ENCODE measurements at places on chromosomes 1 and 21.

- DNase-seq = no peak
Observed at GRCh38 chr1:59316497-59317128, 19.7 kb downstream of the FGGY start.

DNA sequence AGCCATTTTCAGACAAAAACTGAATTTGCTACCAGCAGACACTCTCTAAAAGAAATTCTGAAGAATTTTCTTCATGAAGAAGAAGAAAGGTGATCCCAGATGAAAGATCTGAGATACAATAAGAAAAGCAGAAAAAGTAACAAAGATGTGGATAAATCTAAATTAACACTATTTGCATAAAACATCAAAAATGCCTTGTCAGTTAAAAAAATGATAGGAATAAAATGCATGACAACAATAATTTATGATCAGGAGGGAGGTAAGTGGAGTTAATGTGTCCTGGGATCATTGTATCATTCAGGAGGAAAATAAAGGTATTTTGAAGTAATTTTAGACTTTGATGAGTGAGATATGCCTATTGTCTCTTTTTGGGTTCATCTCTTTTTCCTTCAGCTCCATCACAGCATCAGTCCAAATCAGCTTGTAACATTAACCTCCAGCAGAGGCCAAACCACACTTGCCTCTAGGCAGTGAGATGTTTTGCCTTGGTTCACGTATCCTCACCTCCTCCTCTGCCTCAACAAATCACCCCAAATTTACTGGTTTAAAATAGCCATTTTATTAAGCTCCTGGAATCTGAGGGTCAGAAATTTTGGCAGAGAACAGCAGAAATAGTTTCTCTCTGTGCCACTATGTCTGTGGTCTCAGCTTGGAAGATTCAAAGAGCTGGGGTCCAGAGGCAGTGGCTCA lies 76.9 kb upstream of the HIVEP3 start:
- DNase-seq = no peak

DNA sequence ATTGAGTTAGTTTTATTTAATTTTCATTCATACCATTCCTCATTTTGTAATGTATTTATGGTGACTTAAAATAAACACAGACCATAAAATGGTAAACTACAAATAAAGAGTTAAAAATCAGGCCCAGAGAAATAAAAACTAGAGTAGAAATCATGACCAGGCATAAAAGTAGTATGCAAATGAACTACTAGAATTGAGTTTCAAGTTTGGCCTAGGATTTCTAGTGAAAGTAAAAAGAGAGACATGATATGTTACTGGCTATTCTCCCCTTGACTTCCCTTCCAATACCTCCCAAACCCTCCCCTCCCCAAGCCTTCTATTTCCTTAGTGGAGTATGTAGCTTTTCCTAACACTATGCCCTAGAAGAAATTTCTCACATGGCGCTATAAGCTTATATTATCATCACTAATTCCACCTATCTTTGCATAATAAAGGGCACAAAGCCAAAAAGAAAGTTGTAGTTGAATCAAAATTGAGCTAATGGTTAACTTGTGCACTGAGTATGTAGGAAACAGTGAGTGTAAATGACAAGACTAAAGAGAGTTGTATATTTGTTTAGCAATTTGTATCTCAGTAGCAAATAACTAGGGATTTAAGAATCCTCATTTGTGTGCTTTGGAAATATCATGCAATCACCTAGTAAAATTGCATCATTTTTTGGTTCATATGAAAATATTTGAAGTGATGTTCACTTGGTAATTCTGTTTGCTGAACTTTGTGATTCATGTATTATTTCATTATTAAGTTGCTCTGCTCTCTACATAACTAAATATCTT lies 29.7 kb upstream of the CDC14A start:
- no peak for DNase-seq

GRCh38 chr1:184956999-184957700 lies 17.2 kb downstream of the NIBAN1 start:
- no peak for DNase-seq

DNA sequence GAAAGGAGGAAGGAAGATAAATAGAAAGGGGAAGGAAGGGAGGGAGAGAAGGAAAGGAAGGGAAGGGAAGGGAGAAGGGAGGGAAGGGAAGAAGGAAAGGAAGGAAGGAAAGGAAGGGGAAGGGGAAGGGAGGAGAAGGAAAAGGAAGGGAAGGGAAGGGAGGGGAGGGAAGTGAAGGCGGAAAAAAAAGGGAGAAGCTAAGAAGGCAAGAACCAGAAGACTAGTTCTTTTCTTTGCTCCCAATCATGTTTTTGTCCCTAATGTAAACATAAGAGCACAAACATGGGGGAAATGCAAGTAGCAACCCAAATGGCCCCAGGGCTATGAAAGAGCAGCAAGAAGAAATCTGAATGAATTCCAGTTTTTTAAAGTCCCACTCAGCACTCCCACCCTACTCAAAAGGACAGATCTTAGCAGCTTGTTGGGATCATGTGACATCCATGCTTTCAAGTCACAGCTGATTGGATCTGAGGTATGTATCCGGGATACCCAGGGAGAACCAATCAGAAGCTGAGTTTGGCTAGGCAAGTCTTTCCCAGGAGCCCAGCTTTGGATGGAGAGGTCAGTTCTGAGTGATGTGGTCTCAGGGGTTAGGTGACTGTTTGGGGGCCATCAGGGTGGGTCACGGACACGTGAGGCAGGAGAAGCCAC lies 24.2 kb upstream of the FHAD1 start:
- DNase-seq = no peak

DNA sequence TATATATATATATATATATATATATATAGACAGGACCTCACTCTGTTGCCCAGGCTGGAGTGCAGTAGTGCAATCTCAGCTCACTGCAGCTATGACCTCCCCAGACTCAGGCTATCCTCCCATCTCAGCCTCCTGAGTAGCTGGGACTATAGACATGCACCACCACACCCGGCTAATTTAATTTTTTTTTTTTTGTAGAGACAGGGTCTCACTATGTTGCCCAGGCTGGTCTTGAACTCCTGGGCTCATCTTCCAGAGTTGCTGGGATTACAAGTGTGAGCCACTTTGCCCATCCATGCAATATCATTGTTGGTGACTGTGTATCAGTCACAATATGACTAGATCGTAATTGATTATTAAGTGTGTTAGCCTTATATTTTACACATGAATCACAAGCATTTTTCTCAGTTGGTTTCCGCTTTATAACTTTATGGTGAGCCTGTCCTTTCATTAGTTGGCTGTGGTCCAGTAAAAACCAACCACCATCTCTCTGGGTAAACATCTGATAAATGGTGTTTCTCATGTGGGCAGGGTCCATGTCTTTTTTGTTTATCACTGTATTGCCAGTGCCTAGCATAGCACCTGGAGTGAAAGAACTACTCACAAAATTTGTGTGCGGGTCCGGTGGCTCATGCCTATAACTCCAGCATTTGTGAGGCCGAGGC lies 63.6 kb downstream of the MYOM3 start:
- DNase-seq = peak; percentile 66

DNA sequence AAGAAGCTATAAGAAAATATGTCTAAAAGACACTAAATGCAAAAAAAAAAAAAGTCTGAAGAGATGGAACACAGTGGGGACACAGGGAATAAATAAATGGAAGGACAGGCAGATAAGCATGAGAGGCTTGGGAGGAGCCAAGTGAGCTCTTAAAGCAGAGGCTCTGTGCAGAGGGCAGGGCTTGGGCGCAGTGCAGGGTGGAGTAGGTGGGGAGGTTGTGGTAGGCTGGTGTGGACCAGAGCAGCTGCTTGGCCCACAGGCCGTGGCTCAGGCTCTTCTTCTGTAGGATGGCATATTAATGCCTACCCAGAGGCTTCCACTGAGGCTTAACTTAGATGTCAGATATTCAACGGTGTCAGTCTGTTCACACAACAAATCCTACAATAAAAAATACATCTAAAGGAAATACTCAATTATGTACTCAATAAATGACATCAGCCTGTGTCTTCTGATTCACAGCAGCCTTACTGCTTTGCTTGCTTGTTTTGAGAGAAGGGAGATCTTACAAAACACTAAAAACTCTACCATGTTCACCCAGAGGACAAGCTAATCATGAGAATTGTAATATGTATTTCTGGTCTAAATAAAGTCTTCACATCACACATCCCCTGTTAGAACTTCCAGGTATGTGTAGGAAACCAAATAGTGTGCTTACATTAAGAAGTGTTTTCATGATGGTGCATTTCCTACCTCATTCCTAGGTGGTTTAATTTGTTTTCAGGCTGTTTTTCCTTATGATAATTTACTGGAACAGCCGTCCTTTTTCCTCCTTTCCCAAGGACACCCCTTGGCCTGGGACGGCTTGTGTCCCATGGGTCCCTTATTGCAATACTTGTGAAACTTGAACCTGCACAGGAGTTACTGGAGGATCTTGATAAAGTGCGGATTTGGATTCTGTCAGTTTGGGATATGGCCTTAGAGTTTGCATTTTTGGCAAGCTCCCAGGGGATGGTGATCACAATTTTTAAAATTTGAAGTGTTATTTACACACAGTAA lies 24.9 kb downstream of the DIP2A start:
- DNase-seq = peak; percentile 70

DNA sequence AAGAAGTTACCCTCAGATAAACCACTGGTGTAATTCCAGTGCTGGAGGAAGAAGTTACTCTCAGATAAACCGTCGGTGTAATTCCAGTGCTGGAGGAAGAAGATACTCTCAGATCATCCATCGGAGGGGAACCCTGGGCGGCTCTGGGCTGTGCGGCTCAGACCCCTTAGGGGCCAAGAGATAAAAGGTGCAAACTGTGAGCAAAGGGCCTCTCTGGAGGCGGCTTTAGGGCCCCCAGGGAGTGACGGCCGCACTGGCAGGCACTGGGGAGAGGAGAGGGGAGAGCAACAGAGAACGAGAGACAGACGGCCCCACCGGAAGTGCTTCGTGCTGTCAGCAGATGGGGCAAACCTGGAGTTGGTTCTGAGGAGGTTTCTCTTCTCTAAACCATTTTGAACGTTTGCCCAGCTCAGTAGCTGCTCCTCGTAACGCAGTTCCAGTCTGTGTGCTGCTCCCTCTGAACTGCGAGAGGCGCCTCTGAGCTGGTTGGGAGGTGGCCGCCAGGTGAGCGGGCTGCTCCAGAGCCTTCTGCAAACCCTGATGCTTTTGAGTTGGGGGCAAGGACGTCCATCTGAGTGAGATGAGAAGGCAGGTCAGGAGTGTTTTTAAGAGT lies 62.6 kb upstream of the COL6A1 start:
- no peak for DNase-seq

DNA sequence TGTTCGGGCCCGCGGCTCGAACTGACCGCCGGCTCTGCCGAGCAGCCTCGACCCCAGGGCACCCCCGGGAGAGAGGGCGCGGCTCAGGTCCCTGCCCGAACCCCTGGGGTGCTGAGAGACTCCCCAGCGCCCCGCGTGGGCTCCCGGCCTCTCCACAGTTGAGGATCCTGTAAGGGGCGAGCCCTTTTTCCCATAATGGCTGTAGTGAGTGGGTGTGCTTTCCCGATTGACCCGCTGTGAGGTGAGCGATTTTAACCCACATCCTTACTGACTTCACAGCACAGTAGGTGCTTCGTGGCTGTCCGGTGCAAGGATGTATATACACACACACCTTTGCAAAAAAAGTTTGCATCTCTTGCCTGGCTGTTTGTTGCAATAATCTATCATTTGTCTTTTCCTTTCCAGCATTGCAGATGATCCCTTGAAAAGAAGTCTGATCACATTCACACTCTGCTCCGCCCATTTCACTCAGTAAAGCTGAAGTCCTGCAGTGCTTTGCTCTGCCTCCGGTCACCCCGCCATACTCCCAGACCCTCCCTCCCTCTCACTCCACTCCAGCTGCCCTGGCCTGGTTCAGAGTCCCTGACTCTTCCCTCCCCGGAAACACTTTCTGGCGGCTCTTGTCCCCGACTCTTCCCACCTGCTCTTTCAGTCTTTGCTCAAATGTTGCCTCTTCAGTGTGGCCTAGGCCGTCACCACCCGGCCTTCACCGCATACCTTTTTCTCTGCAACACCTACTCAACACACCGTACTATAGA lies 955 bp upstream of the UBE2G2 start:
- DNase-seq = peak; percentile 72

GRCh38 chr1:9705337-9706093 lies 54.0 kb downstream of the PIK3CD start:
- DNase-seq = no peak

DNA sequence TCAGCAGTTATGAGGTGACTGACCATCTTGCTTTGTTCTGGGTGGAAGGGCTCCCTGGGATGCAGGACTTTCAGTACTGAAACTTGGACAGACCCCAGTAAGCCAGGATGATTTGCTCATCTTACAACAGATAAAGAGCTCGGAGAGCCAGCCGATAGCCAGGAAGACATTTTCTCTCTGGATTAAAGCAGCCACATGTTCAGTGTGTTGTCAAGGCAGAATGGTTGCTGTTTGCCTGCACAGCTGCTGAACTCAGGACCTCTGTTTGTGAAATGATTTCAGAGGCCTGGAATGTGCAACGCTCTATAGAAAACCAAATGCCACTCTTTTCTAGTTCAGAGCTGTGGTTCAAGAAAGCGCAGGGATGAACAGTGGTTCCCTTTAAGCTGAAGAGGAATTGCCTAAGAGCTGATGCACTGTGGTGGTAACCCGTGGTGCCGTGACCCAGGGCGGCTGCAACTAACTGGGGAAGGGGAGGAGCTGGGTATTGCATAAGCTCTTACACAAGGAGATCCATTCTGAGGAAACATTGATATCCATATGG lies 40.7 kb downstream of the CASQ2 start:
- peak; percentile 67 for DNase-seq

DNA sequence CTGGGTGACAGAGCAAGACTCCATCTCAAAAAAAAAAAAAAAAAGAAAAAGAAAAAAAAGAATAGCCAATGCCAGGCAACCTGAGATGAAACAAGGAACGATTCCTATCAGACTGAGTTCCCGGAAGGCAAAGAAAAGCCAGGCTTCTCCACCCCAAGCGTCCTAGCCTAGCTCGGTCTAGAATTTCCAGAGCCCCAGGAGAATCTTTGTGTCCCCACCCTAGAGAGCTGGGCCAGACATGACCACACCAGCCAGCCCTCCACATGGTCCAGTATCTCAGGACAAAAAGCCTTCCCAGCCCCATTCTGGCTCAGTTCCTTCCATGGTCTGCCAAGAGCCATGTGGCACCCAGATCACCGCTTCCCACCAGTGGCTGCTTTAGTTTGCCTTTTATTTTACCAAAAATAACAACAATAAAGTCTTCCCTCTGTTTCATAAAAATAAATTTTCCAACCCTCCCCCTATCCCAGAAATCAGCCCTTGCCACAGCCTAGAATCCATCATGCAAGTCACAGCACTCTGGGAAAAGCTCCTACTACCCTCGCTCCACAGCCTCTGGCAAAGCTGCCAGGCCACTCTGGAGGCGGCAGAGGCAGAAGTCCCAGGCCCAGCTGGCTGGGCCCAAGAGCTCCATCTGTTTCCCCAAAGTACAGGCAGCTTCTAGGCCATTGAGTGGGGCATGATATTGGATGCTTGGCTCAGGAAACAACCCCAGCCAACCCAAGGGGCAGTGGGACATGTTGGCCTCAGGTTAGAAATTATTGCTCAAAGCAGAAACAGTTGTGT lies 3.5 kb upstream of the MKNK1 start:
- no peak for DNase-seq

DNA sequence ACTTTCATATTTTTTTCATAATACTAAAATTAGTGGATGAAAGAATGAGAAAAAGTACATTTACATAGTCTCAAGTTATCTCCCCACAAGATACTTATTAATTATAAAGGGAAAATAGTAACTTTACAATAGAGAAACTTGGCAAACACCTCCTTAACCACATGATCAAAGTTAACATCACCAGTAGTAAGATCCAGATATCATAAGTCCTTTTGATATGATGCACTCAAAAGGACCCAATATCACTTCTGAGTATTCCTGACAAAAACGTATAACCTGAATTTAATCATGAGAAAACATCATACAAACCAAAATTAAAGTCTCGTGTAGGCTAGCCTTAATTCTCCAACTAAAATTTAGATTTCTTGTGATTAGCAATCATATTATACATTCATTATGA lies 67.4 kb downstream of the LYST start:
- no peak for DNase-seq
